Placental epithelial cell (primary cell): ENCODE measurements at places on chromosomes 16 and 17. TPM values are rescaled to one million over a fixed set of nuclear protein-coding genes. Genes with fewer than 3 reads are reported as not detected.

Gene TPSD1
- total RNA-seq, result not detected in 2 replicates

Gene AXIN2
- total RNA-seq, result 1.7 and 3.5 TPM in 2 replicates

Gene CAMKK1
- 2.4 and 5.6 TPM in 2 replicates for total RNA-seq

Gene PDILT
- total RNA-seq, result not detected in 2 replicates

Gene MYO15B
- 4.7 and 47.5 TPM in 2 replicates for total RNA-seq

Gene NOG
- 83.6 and 168 TPM in 2 replicates for total RNA-seq

Gene CES1
- total RNA-seq, result under 0.01 TPM in 1 of 2 replicates, not detected in the other
